ENCODE measurements at places on chromosomes 6 and 20.

DNA sequence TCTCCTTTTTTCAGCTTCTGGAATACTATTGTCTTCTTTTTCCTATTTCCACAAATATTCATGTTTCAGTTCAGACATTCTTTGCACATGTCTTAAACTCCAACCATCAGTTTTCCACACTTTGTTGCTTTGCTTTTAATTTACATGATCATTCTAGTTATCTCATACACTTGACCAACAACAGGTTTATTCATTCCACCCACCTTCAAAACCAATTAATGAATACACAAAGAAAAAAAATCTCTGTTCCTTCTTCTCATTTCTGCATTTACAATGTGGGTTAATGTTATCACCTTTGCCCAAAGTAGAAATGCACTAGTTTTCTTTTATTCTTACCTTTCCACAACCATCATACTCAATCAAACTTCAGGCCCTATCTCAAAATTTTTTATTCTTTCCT is 216.7 kb downstream of the FRK start:
- DNase-seq, result no peak

- DNase-seq, result no peak
Measured at GRCh38 chr6:170030284-170030815, 260.5 kb downstream of the DLL1 start.

DNA sequence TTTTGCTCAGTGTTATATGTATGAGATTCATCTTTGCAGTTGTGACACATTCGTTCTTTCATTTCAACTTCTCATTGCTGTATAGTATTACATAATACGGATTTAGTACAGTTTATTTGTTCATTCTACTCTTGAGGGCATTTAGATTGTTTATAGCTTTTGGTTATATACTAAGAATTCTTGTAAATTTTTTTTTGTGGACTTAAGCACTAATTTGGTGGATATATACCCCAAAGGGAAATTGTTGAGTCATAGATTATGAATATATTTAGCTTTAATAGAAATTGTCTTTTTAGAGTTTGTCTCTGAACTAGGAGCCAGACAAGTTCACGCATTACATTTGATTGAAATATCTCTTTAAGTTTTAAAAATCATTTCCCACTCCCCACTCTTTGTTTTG is 79.6 kb downstream of the DNAH8 start:
- DNase-seq, result no peak

DNA sequence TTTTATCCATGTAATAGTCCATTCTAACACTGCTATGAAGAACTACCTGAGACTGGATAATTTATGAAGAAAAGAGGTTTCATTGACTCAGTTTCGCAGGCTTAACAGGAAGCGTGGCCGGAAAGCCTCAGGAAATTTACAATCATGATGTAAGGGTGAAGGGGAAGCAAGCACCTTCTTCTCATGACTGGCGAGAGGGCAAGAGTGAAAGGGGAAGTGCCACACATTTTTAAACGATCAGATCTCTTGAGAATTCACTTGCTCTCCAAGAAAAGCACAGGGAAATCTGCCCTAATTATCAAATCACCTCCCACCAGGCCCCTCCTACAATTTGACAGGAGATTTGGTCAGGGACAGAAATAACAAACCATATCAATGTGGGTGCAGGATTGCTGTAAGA is 859.7 kb downstream of the EPHA7 start:
- DNase-seq, result no peak

DNA sequence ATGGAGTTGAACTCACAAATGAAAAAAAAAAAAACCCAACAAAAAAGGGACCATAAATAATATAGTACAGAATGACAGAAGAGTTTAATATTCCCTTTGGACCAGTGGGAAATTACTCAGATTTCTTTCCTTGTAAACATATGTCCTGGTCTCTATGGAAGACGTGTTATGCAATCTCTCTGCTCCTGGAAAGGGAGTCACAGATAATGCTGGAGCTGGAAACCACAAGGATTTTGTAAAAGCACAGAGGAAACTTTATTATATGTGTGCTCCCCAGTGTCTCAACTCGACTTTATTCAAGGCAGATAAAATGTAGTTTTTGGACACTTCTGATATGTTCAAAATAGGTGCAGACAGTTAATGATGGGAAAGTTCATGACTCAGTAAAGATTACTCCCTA is 88.1 kb upstream of the ZFP64 start:
- no peak for DNase-seq

DNA sequence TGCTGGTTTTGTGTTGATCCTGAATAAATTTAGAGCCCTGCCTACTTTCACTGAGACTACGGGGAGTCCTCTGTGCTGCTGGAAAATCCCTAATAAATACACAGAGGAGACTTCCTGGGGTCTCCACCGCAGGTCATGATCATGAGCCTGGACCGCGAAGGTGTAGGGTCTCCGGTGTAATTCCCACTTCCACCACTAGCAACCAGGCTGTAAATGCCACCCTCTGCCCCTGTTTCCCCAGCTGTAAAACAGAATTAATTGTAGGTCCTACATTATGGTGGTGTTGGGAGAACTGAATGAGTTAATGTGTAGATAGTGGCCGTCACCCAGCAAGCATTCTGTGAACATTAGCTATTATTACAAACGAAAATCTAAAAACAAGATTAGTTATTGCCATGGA is 191.6 kb upstream of the THBS2 start:
- DNase-seq, result no peak

GRCh38 chr20:14991023-14991422 is 653.6 kb upstream of the FLRT3 start:
- no peak for DNase-seq

DNA sequence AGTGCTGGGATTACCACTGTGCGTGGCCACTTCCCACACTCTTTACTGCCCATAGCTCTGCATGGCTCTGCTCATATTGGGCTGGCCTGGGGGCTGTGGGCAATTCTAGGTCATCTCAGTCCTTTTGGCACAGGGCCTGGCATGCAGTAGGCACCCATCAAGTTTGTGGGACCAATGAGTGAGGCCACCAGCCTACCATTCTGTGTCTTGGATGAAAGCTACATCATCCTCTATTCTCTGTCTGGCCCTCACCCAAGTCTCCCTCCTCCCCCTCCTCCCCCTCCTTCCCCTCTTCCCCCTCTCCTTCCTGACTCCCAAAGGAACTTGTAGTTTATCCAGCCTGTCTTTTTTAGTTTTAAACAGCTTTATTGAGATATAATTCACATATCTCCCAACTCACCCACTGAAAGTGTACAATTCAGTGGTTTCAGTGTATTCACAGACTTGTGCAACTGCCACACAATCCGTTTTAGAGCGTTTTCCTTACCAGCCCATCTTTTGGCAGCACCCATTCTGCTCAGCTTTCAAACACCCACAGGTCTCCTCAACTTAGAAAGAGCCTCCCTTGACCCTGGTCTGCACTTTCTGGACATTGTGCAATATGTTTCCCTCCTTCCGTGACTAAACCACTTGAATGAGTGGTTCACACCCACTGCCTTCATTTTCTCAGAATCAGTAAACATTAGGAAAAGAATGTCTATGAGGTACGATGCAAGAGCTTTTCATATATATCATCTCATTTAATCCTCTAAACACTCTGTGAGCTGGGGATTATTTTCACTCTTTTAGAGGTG is 21.5 kb upstream of the MRPS18A start:
- no peak for DNase-seq

DNA sequence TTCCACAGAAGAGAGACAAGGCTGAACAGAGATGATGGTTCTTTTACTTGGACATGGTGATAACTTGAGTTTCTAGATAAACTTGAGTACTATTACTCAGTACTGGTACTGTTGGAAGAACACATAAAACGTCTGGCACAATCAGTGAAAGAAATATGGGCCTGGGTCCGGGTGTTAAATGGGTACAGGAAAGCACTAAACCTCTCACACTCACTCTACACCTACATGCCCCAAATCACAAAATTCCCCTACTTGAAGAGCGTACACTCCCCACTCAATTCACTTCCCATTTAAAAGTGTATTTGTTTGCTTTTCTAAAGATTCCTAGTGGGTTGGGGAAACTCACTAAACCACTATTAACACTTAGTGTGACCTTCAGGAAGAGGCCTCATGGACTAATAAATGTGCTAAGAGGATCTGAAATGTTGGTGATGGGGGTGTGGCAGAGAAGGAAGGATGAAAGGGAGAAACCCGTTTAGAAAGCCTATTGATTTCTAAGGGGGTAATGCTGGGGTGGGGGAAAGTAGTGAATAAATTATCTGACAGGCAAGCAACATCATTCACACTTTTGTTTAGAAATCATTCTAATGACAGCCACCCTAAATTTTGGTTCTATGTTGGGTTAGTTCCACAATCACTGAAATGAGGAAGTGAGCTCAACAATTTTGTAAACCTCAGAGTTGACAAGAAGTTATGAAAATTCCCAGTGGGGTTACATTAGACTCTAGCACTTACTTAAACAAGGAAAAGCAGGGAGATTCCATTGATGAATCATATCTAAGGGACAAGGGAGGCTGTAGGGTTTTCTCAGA is 222.6 kb upstream of the MARCKS start:
- DNase-seq, result no peak

GRCh38 chr6:110609101-110609500 is 132.7 kb upstream of the SLC22A16 start:
- no peak for DNase-seq

- DNase-seq, result no peak
Measured at GRCh38 chr20:4261333-4262284, 246.3 kb upstream of the RNF24 start.

DNA sequence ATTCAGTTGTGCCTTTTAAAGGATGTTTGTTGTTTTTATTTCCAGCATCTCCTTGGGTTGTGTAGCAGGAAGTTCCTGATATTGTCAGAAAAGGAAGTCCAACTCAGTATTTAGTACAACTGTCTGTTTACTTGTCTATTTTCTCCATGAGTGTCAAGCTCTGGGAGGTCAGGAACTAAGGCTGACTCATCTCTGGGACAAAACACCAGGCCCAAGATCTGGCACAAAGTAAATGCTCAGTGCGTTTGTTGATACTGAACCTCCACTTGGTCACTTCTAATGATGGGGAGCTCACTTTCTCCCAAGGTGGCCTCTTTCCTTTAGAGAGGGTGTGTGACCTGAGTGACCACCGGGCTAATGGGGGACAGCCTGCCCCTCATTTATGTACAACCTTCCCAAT is 12.6 kb upstream of the PIGU start:
- DNase-seq, result no peak

DNA sequence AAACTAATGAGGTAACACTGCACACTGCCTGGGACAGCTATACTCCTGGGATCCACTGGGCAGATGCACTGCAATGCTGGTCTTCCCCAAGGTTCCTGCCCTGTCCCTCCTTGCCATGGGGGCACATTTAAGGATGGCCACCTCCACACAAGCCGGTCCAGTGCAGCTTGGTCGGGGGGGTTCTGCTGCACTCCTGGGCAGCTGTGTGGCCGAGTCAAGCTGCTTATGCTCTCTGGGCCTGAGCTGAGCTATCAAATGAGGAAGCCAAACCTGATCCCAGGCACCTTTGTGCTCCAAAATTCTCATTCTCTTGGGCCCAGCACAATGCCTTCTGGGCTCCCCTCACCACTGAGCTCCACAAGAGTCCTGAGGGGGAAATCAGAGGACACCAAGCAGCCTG is 37.3 kb downstream of the NINL start:
- DNase-seq, result no peak

GRCh38 chr6:44580901-44581300 is 193.4 kb downstream of the CDC5L start:
- no peak for DNase-seq

DNA sequence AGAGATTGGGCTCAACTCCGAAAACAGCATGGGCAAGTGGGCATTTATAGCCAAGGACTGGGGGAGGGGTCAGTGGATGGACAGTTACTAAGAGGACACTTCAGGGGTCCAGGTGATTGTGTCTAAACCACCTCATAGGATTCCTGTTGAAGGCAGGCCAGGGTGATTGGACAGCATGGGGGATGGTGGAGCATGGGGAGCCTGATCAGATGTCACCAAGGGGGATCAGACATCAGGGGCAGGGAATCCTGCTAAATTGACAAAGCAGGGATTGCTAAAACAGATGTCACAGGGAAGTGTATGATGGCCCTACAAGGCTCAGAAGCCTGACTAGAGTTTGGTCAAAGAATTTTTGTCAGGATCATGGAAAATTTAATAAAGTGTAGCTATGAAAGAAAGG is 2.4 kb upstream of the PYGB start:
- DNase-seq, result no peak

GRCh38 chr20:62856931-62857619 is 4.5 kb downstream of the TCFL5 start:
- DNase-seq, result no peak

- DNase-seq, result no peak
Measured at GRCh38 chr6:22884456-22884855, 315.1 kb downstream of the HDGFL1 start.

- DNase-seq, result no peak
Measured at GRCh38 chr6:100573166-100573565, 108.4 kb upstream of the SIM1 start.

DNA sequence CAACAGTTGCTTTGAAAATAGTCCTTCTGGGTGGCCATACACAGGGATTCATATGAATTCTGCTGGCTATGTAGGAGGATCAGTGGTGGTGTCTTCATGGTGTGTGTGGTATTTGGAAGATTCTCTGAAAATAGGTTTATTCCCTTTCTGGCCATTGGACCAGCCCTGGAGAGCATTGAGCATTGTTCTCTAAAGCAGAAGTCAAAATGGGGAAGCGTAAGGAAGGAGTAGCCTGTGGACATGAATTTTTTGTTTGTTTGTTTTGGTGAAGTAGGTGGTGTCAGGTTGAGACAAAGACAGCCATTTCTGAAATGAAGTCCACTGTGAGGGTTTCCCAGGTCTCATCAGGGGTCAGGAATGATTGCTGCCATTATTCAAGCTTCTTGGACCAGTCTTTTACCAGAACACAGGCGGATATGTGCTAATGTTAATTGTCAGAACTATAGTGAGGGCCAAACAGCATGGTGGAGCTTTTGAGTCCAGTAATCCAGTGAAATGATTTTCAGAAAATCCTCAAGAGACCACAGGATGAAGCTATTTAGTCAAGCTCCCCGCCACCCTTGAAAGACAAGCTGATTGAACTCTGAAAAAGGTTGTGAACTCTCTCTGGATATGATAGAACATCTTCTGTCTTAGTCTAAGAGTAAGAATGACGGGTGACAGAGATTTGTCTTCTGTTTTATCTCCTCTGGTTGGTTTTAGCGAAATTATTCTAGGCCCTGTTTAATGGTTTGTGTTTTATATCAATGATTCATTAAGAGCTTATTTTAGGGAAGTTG is 60.0 kb downstream of the DNAH8 start:
- DNase-seq, result no peak

DNA sequence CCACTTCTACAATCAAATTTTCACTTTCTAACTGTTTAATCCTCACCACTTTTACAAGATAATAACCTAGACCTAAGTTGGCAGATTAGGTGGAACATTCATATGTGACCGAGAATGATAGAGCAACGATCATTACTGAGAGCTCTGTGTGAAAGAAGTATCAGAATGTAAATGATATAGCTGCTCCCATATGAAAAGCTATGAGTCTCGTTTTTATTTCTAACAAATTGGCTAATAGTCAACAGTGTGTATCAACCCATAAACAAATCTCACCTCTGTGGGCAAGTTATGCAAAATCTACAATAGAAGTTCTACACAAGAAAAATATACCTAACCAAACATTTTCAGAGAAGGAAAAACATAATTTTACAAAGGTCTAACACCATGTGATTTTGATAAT is 3.7 kb downstream of the LGSN start:
- DNase-seq, result no peak

All from NCI-H1105 (cell line).